CD4-positive, CD25-positive, alpha-beta regulatory T cell (primary cell): ENCODE measurements at places on chromosomes 4 and X.
A peak's percentile ranks its signal among the peaks of the same experiment; 100 is the strongest.

- DNase-seq = no peak
Measured at GRCh38 chr4:41124916-41125548, 89.3 kb downstream of the APBB2 start.

GRCh38 chr4:119664168-119664907, 35.7 kb upstream of the PDE5A start:
- no peak for DNase-seq

- DNase-seq = no peak
Measured at GRCh38 chr4:152997771-152998487, 61.8 kb downstream of the FHDC1 start.

DNA sequence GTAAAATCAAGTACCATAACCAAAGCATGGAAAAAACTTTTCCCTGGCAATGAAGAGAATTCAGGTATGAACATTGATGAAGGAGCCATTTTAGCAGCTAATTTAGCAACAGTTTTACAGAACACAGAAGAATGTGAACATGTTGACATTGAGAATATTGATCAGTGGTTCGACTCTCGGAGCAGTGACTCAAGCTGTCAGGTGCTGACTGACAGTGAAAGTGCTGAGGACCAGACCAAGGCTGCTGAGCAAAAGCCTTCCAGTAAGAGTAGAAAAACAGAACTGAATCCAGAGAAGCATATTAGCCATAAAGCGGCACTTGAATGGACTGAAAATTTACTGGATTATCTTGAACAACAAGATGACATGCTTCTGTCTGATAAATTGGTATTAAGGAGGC, 2.8 kb downstream of the TIGD2 start:
- no peak for DNase-seq

GRCh38 chr4:41981456-41981855, at the start of gene DCAF4L1:
TSS of gene DCAF4L1 (plus strand) at chr4:41981756. CDS start at chr4:41981793, 37 bp downstream.
- DNase-seq = no peak

DNA sequence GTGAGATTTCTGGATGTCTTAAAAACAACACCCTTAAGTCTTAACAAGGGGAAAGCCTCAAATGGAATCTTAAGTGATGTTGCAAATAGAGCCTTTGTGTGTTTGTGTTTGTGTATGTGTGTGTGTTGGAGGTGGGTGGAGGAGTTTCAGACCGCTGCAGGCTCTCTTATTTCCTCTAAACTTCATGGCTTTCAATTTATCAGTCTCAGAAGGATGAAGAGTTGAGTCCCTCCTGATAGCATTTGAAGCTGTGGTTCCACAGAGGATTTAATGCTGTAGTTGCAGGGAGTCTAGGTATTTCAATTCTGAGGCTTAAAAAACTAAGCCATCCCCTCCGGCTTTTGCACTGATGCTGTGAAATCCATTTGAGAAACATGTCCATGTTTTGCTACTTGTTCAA, 4.3 kb upstream of the AGA start:
- DNase-seq = no peak

- DNase-seq = no peak
Measured at GRCh38 chrX:28010875-28011274, 29.6 kb upstream of the DCAF8L1 start.

DNA sequence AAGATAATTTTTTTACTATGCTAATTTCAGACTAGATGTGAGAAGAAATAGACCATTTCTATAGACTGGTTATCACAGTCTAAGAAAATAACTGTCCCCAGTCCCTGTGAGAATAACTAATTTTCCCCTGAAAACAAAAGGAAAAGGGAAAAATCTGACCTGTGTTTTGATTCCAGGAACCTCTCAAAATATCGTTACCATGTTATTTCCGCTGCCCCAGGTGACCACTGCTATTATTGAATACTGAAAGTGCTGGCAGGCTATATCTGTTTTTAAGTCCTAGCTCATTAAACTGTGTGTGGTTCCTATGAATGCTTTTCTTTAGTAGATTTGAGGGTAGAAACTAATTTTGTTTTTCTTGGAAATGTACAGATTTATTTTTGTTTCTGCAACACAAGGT, 83.6 kb downstream of the GAB1 start:
- DNase-seq = no peak

DNA sequence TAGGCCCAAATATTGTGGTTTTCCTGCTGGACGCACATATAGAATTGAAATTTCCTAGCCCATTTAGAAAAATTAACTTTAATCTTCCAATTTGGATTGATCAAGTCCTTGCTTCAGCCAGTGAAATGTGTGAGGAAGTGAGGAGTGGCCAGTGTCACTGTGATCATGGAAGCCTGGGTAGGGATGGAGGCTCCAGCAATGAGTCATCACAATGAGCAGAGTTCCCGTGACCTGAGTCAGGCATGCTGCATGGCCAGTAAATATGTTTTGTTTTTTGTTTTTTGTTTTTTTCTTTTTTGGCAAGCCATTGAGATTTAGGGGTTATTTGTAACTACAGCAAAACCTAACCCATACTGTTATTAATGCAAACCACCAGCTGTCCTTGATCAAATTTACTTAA, 52.1 kb downstream of the IDS start:
- no peak for DNase-seq

DNA sequence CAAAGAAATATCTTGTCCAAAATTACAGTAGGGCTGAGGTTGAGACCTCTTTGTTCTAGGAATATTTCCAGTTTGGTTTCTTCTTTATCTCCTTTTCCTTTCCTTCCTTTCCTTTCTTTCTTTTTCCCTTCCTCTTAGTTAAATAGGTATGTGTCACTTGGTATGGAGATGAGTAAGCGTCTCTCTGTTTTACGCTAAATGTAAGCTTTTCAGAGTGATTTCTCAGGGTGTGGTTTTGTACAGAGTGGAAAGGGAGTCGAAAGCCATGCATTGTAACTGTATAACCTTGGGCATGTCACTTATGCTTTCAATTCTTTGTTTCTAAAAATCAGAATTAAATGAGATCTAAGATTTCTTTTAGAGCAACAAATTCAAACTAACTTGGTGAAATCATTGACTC, 54.8 kb downstream of the TLL1 start:
- DNase-seq = no peak

DNA sequence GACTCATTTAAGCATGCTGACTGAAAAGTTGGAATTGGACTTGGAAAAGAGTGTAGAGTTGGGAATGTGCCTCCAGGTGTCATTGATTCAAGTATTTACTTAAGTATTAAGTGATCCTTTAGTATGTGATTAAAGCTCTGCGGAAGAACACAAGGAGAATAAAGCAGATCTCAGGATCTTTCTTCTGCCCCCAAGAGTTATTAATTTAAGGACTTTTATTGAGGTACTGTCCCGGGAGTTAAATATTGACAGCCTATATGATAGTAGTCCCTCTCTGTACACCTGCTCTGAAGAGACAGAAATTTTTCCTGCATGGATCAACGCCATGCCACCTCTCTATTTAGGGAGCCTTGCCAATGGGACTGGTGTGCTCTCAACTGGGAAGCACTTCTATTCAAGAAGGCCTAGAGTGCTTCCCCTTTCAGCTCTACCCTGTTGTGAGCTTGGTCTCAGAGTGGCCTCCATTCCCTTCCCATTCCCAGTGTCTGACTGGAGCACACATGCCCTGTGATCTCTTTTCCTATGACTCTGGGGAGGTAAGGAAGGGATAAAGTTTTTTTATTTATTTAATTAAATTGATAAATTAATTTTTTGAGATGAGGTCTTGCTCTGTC, 75.9 kb downstream of the SHISA3 start:
- no peak for DNase-seq

GRCh38 chrX:15938072-15938471, 83.5 kb upstream of the AP1S2 start:
- DNase-seq = no peak

GRCh38 chrX:23840674-23841073, 57.7 kb downstream of the SAT1 start:
- no peak for DNase-seq

DNA sequence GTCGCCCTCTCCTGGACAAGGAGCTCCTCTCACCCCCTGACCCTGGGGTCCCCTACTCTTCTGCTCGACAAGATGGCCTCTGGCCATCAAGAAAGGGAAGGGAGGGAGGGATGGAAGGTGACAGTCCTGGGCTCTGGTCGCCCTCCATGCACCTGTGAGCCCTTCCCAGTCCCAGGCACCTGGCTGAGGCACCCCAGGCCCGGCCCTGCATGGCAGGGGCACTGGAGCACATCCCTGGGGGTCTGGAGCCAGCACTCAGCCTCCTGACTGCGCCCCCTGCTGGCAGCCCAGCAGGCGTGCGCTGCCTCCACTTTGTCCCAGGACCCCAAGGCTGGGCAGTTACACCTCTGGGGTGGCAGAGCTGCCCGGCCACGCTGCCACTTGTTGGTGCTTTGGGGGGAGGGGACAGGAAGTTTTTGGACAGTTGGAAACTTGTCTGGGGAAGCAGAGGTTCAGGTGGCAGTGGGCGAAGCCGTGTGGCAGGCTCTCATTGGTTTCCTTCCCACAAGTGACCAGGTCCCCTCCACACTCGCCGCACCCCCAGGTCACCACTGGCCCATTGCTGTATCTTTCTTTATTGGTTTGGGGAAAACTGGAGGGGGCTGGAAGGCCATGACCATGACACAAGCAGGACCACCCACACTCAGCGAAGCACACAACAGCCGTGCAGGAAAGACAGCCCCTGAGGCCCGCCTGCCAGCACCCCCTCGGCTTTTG, 4.3 kb downstream of the PNCK start:
- peak; percentile 10 for DNase-seq

DNA sequence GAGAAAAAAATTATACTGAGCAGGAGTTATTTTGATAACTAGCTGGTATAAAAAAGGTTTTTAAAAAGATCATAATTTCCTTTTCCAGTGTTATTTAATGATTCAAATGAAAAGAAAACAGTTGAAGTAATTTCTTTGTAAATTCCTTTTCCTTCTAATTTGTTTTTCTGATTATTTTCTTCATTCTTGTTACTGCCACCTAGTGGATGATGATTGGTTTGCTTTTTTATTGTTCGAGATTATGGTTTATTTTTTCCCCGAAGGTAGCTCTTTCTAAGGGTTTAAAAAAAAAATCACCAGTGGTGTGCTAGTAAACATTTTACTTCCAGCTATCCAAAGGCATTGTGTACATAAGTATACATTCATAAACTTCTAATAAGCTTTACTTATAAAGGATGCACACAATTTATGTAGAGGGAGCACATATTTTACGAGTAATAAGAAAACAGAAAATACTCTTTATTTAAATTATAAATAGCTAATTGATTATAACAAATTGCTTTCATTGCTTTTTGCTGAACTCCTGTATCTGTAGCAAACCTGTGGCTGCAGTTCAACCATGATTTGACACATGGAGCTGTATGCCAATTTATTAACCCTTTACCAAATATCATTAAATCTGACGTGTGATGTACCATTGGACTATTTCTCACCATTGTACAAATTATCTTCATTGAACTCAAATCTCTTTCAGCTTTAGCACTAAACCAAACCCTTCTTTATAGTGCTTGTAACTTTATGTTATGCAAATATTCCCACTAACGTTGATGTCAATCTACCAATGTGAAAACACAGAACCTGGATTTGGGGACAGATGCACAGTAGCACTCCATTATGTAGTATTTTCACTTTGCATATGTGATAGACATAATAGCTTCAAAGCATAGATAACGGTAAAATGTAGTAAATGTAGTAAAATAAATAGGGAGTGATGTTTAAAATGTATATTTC, 97.8 kb upstream of the ANK2 start:
- DNase-seq = peak; percentile 5

DNA sequence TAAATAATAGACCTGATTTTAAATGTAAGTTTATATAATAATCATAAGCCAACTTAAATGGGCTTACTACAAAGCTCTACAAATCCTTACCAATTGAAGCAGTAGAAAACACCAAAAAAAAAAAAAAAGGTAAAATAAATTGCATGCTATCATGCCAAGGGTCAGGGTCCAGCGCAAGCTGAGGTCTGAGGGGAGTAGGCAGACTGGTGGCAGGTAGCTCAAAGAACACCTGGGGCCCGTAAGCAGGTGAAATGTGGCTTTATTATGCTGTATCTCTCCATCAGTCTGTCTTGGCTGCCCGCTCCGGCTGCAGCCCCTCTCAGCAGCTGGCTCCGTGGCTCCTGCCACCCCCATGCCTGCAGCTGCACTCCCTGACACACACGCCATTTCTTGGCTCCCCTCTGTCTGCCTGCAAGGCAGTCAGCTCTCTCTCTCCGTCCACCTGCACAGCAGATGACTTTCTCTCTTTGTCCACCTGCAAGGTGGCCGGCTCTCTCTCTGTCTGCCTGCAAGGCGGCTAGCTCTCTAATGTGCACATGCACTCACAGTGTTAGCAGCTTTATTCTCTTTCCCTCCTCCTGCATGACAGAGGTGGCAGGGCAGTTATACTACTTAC, 209.4 kb upstream of the UGT8 start:
- no peak for DNase-seq

- no peak for DNase-seq
Measured at GRCh38 chrX:37350034-37350365, 836 bp downstream of the PRRG1 start.

- no peak for DNase-seq
Measured at GRCh38 chr4:25423548-25423947, 46.5 kb downstream of the ANAPC4 start.

GRCh38 chr4:113945906-113946305, 33.5 kb downstream of the ARSJ start:
- DNase-seq = no peak

DNA sequence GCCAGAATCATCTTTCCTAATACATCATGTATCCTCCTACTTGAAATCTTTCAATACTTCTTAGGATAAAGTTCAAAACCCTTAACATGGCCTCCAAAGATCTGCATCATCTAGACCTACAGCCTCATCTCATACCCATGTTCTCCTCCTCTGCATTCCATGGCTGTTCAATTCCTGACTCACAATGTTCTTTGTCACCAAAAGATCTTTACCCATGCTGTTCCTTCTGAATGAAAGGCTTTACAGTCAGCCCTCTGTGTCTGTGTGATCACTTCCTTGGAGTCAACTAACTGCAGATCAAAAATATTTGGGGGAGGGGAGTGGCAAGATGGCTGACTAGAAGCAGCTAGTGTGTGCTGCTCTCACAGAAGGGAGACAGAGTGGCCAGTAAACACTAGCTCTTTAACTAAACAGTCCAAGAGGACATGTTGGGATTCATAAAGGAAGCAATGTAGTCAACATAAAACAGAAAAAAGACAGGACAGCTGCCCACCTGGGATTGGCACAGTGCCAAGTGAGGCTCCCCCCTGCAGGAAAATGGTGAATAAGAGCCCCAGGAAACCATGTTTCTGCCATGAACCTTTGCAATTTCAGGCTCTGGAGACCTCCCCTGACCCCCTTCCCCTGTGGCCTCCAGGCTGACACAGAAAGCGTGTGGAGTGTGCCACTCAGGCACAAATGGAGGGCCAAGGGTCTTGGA, 31.9 kb downstream of the CBR4 start:
- no peak for DNase-seq

DNA sequence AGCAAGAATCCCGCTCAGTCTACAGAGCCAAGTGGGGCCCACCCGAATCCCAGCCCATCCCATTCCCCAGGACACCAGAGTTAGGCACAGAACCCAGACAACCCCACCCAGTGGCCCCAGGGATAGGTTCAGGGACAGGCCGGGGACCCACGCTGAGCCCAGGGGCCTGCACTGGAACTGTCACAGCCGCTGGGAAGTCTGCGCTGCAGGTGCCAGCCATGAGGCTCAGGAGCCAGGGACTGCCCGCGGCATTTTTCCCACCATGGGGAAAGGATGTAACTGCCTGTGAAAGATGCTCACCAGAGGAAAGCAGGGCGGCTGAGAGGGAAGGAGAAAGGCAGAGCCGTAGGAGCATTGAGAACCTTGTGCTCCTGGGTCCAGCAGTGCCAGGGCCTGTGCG, 12.0 kb downstream of the EVC2 start:
- no peak for DNase-seq

- DNase-seq = no peak
Measured at GRCh38 chr4:159902648-159903047, 799.8 kb downstream of the RAPGEF2 start.

- DNase-seq = no peak
Measured at GRCh38 chr4:183483997-183484396, 20.9 kb upstream of the ING2 start.
